HCEC 1CT (cell line): ENCODE measurements at places on chromosomes 2 and 18.

GRCh38 chr2:168710754-168711467 is 91.5 kb upstream of the NOSTRIN start:
- no peak for DNase-seq

- no peak for DNase-seq
Measured at GRCh38 chr2:102483086-102483485, 10.1 kb downstream of the SLC9A4 start.

GRCh38 chr2:48414980-48415835 is 114.7 kb upstream of the STON1 start:
- no peak for DNase-seq

GRCh38 chr2:5766561-5766960 is 74.4 kb downstream of the SOX11 start:
- DNase-seq: no peak

DNA sequence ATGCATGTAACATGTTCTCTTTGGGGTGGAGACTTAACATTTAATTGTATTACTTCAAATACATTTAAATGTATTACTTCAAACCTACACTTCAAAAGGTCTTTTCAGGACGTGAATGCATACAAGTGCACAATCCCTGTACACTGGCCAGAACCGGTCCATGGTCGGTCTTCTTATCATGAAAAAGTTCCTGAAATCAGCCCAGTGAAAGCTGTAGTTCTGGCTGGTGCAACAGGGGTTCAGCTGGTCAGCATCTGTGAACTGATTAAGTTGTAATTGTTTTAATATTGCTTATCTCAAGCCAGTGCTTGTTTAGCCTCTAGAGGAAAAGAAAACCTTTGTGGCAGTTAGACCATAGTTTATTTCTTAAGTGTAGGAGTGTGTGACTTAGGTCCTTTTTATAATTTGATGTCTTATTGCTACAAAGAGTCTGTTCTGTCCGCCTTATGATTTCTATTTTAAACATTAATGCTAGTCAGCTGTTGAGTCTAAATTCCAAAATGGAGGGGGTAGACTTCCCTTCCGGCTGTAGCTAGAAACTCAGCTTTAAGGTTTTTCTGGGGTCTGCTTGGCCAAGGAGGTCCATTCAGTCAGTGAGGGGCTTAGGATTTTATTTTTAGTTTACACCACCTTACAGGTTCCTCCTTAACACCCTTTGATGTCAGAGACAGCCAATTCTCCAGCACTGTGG is 768 bp upstream of the CYBRD1 start:
- DNase-seq: peak; percentile 11

DNA sequence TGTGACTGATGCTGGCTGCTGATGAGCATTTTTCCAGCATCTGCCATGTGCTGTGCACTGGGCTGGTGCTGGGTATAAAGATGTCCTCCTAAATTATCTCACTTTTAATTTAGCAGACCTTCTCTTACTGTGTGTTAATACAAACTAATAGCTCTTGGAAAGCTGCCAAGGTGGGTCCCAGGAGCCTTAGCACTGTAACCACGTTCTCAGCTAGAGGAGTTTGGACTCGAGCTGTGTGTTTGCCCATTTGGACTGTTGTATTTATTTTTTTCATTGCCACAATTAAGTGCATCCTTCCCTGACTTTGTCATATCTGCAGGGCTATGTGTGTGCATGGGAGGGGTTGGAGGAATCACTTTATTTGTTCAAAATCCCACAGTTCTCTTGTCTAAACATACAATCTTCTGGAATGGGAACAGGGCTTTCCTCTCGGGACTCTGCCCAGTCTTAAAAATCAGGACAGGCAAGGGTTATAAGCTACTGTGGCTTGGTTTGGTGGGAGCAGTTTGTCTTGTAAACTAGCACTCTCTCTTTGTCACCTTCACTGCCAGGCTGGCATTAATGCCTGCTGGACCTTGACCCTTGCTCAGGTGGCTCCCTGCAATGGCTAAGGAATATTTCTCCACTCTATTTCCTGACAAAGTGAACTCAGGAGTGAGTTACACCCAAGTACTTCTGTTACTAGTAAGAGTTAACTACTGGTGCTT is 129.7 kb upstream of the MGAT5 start:
- no peak for DNase-seq

DNA sequence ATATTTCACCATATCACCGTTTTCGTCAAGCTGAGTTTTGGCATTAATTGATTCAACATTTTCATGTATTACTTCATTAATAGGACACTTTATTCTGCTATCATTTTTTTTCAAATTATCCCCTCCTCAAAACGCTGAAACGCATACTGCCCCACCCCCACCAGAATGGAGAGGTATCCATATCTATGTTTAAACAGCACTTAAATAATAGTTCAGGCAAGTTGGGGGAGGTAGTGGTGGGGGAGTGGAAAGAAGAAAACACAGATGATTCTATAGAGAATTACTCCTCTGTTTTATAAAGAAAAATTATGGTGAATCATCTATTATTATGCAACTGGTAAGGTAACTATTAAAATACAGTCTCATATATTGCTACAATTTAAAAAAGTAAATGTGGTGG is 314.4 kb upstream of the ZEB2 start:
- DNase-seq: no peak

GRCh38 chr2:74695663-74696062 is 41.6 kb downstream of the SEMA4F start:
- no peak for DNase-seq

DNA sequence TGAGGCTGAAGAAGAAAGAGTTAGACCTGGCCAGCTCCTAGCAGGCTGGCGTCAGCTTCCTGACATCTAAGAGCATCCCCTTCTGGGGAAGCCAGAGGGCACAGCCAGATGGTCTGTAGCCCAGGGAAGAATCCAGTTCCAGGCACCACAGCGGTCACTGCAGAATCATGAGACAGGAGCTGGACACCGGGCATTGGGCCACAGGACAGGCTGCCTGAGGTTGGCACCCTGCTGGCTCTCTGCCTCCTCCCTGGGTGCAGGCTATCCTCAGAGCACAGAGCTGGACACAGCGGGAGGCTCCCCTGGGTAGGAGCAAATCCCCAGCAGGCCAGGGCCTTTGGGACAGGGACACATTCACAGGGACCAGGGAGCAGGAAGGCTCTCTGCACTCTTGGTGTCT is 19.8 kb upstream of the ATOH8 start:
- DNase-seq: no peak

DNA sequence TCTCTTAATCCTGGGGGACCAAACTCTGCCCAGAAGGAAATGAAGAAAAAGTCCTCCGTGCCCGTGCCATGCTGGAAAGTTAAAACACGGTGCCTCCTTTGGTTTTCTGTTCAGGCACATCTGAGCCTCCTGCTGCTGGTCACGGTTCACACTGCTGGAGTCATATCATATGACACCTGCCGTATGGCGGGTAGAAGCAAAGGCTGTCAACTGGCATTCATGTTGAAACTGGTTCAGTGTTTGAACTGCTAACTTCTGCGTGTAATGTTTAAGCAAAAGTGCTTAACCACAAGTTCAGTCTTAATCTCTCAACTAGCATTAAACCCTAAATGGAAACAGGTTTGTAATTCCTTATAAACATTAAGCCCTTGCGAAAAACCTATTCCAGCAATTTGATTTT is 3.1 kb downstream of the STK39 start:
- DNase-seq: no peak

GRCh38 chr18:21972281-21972680 is 197.1 kb upstream of the GATA6 start:
- DNase-seq: no peak

GRCh38 chr2:166632616-166633015 is 138.6 kb upstream of the SCN7A start:
- peak; percentile 92 for DNase-seq

GRCh38 chr2:457262-457661 is 169.4 kb upstream of the ALKAL2 start:
- DNase-seq: no peak

DNA sequence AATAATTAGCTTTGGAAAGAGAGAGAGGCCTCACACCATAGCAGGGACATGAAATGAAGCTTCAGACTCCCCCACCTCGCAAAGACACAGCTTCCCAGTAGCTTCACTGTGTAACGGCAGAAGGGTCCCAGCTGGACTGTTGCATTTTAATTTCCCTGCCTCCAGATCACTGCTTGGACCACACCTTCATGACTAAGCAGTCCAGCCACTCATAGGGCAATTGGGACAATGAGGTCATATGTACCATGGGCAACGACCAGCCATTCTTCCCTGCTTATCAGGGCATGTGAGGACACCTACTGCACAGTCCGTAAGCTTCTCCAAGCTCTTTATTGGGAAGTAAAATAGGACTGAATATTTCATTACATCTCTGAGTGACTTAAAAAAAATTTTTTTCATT is 183.0 kb downstream of the MREG start:
- DNase-seq: peak; percentile 62

- no peak for DNase-seq
Measured at GRCh38 chr2:4020153-4020552, 316.8 kb downstream of the DCDC2C start.

- DNase-seq: no peak
Measured at GRCh38 chr2:43345872-43346271, 119.5 kb upstream of the ZFP36L2 start.

DNA sequence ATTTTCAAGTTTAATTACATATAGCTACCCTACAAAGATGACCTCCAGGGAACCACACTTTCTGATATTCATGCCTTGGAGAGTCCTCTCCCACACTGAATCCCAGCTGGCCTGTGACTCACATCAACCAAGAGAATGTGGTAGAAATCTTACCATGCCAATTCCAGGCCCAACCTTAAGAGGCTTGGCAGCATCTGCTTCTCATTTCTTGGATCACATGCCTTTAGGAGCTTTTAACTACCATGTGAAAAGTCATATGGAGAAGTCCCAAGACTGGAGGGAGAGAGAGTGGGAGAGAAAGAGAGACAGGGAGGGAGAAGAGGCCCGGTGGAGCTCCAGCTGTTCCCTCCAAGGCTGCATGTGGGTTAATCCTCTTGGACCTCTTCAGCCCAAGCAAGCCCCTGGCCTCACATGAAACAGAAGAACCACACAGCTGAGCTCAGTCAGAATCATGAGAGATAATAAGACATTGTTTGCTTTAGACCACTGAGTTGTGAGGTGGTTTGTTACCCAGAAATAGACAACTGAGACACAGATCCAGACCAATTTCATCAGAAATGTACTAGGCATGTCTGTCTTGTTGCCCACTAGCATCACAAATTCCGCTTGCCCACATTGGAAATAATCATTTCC is 190.7 kb downstream of the MTCL1 start:
- DNase-seq: peak; percentile 80

DNA sequence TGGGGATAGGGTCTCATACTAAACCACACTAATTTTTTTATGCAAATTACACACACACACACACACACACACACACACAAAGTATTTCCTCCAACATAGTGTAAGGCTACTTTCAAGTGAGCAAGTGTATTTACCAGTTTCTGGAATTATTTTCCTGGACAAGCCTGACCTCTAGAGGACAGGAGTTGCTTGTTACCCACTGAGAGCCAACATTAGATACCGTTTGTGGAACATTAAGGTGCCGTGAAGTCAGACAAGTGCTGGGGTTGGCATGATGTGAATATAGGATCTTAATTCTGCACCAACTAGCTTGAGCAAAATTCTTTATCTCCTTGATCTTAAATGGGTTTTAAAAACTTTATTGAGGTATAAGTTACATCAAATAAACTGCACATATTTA is 39.3 kb upstream of the SERPINB2 start:
- peak; percentile 64 for DNase-seq

- no peak for DNase-seq
Measured at GRCh38 chr2:20539133-20539719, 92.4 kb downstream of the RHOB start.

GRCh38 chr2:194116861-194117260 is 1540.2 kb upstream of the SLC39A10 start:
- DNase-seq: no peak

- no peak for DNase-seq
Measured at GRCh38 chr18:12435867-12436266, 28.1 kb downstream of the PRELID3A start.
